HCT116 (cell line): ENCODE measurements at places on chromosomes 12 and 14.
A peak's percentile ranks its signal among the peaks of the same experiment; 100 is the strongest.

DNA sequence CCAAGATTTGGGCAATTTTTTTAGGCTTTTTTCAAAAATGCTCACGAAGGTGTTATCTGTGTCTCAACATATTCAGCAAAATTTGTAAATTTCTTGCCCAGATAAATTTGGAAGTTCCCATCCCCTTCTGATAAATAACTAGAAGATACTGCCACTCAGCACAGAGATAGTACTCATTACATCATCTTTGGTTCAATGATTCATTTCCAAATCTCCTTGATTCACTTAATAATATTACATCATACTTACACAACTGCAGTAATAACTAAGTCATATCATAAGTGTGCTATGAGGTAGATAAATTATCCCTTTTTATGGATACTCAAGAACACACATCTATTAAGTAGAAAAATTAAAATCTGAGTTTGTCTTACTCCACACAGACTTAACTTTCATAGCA, 89.4 kb downstream of the RPAP3 start:
- no peak for DNase-seq

DNA sequence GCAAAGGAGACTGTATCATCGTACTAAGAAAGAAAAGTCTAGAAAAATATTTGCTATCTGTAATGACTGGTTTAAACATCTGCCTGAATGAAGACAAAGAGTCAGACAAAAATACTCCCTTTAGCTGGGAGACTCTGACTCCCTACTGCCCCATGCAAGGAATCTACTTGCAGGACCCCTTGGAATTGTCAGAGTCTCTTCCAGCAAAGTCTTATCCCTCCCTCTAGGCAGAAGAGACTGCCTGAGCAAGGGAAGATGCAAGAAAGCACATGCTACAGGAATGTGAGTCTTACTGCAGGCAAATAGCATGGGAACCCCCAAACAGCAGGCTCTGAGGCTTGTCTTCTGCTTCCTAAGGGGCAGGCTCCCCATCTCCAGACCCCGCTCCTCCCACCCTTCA, 154.0 kb downstream of the KCNA5 start:
- DNase-seq: no peak

- DNase-seq: no peak
Observed at GRCh38 chr12:31845613-31846322, 113.4 kb upstream of the RESF1 start.

GRCh38 chr12:124170760-124171159, 124.1 kb upstream of the RFLNA start:
- DNase-seq: no peak

DNA sequence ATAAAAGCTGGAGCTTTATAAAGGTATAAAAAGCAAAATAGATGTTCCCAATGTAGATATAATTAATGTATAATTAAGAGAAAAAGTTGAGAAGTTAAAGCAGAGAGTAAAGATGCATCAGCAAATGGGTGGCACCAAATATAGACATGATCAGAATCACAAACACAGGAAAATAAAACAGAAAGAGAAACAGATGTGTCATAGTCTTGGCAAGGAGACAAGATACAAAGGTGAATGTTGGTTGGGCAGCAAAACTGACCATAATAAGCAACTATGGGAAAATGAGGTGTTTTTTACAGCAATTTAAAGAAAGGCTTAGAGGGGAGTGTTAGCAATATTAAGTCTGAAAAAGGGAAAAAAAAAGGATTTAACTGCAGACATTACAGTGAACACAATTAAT, 135.4 kb upstream of the CLEC14A start:
- no peak for DNase-seq

DNA sequence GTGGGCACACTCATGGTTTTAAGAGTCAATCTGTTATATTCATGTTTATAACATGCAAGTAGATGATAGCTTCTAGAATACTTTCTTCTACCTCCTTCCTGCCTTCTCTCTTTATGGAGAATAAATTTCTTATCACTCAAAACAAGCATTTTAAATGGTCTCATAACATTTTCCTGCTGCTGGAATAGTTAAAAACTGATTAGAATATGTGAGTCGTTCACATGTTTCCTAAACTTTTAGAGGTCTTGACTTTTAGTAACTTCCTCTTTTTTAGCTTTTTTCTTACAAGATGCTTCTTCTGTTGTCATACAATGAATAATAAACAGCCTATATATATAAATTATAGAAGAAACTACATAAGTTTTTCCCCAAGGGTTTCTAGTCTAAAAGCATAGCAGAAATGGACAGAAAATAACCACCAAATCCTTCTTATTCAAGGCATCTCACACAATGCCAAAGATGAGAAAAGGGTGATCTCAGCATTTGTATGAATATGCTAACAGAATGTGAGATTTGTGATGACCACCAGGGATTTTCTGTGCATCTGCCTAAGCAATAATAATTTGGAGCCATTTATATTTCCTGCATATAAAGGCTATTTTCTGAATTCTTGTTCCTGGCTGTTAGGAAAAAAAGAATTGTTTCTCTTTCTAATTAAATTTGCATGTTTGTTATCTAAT, 127.8 kb downstream of the DAAM1 start:
- no peak for DNase-seq

DNA sequence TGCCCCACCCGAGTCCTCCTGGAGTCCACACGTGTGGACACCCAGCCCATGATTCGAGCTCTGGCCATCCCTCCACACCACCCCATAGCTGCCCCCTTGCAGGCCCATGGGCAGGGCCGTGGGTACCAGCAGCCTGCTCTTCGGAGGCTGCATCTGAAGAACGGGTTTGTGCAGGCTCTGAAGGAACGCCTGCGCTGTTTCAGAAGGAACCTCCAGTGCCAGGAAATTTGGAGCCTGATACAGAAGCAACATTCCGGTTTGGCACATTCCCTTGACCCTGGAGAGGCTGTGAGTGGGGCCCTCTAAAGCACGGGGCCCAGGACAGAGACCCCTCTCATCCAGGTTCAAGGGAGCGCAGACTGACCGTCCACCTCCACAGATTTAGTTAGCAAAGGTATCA, 57.0 kb downstream of the ZNF664 start:
- no peak for DNase-seq

GRCh38 chr12:76462668-76463224, 96.8 kb downstream of the OSBPL8 start:
- DNase-seq: no peak

GRCh38 chr12:125097427-125097826, 32.2 kb downstream of the AACS start:
- no peak for DNase-seq

DNA sequence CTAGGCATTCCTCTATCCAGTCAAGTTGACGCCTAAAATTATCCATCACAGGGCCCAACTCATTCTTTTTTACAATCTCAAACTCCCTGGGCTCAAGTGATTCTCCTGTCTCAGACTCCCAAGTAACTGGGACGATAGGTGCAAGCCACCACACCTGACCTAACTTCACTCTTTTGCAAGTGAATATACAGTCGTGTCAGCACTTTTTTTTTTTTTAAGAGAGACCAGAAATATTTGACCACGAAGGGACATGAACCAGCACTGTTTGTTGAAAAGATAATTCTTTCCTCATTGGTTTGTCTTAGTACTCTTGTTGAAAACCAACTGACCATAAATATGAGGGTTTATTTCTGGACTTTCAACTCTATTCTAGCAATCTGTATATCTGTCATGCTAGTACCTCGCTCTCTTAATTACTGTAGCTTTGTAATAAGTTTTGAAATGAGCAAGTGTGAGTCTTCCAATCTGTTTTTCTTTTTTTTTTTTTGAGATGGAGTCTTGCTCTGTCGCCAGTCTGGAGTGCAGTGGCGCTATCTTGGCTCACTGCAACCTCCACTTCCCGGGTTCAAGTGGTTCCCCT, 14.0 kb downstream of the PTGR2 start:
- no peak for DNase-seq

DNA sequence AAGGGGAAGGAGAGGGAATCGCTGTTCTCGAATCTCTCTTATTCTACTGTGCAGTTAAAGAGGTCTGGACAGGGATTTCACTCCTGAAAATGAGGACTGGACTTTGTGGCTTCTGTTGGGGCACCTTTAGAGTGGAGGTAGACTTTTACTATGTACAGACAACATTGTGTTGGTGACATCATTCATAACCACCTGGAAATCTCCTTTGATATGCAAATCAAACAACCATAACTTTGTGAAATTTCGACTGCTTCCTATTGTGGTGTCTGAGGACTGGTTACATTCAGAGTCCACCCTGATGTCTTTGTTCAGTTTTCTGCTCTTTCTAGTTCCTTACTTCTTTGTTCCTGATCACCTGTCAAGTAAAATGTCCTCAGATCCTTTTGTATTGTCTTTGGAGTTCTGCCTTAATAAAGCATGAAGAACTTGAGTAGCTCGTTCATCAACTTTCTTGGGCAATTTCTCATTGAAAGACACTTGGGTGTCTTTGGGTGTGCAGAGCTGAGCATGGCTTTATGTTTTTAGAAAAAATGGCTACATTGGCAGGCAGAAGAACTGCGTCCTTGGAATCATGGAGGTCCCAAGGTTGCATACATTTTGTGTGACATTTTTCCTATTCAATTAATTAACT, 29.8 kb downstream of the LRRK2 start:
- DNase-seq: no peak

DNA sequence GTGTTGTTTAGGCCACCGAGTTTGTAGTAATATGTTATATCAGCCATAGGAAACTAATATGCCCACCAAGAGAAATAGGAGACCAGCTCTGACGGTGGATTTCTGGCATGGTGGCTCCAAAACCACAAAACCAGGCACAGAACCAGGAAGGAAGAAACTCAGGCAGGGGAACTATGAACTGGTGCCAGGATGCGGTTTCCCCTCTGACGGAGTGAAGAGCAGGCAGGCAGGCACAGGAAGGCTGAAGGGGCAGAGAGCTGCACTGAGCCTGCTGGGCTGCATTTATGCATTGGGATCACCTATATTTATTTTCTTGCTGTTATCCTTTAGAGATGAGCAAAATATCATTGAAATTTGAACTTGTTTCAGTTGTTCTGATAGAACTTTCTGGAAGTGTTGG, 479.4 kb downstream of the VRK1 start:
- DNase-seq: no peak

GRCh38 chr12:44507461-44507860, 368.7 kb downstream of the NELL2 start:
- DNase-seq: no peak

DNA sequence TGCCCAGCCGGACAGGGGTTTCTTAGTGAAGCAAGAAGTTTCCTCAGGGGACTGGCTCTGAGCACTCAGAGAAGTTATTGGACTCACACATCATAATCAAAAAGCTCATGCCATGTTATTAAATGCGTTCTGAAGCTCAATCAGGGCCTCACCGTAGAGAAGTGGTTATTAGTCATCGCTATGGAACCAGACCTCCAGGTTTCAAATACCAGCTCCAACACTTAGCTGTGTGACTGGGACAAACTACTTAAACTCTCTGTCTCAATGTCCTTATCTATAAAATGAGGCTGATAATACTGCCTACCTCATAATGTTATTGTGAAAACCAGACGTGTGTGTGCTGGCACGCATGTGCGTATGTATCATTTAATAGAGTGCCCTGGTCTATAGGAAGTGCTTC, 7.3 kb downstream of the STAT6 start:
- DNase-seq: no peak

DNA sequence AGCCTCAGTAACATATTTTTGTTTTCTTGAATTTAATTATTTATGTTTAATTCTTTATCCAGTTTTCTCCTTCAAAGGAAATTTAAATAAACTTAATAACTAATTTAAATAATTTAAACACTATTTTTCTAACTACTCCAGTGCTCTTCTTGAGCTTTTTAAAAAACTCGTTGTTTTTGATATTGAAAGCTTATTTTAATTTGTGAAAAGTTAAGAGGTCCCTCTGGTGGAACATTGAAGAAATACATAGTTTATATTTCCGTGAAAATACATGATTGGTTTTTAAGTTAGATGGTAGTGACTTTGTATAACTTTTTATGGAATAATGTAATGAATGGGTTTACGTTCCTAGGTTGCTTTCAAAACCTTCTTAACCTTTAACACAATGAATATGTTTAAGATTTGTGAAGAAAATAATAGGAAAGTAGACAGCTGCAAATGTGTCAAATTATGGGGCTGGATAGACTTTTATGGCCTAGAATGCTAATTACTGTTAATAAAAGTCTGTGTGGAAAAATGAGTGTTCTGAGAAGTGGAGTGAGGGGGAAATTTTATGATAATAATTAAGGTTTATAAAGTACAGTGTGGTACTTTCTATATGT, 45.9 kb upstream of the MSRB3 start:
- DNase-seq: no peak

- no peak for DNase-seq
Observed at GRCh38 chr14:71405676-71406075, 498.4 kb downstream of the PCNX1 start.

DNA sequence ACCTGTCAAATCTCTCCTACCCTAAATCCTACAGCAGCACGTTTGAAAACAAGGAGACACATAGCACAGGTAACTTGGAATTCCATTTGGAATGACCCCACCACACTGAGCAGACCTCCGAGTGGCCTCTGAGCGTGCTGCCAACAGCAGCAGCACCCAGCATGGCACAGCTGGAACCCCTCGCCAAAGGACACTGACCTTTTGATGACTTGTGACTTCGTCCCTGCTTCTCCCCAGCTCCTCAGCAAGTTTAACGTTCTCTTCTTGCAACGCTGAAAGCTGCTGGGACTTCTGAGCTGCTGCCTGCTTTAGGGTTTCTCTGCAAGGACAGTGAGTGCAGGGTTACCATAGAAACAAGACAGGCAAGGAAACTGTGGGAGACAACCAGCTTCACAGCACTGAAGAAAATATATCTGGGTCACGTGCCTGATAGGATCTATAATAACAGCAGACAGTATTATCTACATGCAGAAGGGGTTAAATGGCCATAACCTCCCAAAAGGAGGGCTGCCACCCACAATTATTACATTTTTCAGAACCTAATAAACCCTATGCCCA, 43.3 kb upstream of the VPS33A start:
- no peak for DNase-seq

DNA sequence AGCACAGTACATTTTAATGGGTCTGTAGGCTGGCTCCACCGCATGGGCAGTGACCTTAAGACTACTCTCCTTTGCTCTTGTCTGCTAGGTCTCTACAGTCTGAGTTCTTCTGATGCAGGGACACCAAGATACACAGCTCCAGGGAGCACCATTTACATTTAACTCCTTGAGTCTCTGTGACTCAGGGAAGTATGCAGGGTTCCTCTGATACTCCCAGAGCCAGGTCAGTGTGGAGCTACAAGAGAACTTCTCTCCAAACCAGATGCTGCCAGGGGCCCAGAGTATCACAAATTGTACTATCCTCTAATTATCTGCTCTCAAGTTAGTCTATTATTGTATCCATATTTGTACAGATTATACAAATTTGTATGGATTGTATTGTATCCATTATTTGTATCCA, 15.2 kb downstream of the ZFP36L1 start:
- DNase-seq: no peak

DNA sequence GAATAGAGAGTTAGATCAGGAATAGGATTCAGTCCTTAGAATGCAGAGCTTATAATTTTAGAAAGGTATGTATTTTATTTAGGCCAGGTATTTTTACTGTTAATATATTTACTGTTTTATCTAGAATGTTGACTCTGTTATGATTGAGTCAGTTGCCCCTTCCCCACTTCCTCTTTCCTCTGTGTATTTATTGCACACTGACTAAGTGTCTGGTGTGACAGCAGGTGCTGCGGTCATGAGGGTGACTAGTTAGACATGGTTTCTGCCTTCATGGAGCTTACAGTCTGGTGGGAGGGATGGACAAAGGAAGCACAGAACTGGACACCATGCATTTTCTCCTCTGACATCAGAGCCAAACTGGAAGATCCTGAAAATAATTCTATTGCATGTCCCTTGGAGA, 159.8 kb downstream of the CACNA1C start:
- no peak for DNase-seq

GRCh38 chr14:77123381-77124325, 17.9 kb downstream of the ZDHHC22 start:
- DNase-seq: peak; percentile 70

GRCh38 chr14:33642691-33643244, 308.1 kb downstream of the EGLN3 start:
- DNase-seq: no peak
